ENCODE measurements at places on chromosomes 5 and 9.
A peak's percentile ranks its signal among the peaks of the same experiment; 100 is the strongest.

DNA sequence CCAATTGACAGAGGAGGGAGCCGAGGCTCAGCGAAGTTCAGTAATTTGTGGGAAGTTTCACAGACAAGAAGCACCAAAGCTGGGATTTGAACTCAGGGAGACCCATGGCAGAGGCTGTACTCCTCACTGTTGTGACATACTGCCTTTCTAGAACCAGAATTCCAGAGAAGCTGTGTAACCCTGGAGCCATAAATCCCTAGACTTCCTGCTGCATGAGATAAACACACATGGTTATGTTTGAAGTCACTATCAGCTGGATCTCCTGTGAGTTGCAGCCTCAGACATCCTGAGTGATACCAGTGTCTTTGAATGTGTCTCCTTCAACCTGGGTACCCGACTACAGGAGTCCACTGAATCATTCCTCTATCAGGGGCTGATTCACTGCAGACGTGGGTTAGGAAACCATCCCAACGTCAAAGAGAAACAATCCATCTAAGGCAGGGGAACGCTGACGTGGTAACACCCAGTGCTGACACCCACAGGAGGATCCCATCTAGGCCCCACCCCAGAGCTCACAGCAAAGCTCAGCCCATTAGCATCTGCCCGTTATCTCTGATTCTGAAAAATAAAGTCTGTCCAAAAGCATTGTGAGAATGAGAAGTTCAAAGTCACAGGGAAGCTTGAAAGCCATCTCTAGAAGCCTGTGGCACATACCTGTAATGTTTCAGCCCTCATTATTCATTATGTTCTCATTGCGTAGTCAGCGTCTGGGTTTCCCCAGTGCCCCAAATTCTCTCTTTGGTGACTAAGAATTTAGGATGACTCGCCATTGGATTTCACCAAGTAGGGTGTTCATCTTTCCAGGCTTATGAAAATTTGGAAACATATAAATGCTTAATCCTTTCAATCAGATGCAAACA, 36.3 kb upstream of the BASP1 start:
- no peak for DNase-seq

GRCh38 chr5:139747583-139748504, 47.8 kb upstream of the PSD2 start:
- no peak for DNase-seq

DNA sequence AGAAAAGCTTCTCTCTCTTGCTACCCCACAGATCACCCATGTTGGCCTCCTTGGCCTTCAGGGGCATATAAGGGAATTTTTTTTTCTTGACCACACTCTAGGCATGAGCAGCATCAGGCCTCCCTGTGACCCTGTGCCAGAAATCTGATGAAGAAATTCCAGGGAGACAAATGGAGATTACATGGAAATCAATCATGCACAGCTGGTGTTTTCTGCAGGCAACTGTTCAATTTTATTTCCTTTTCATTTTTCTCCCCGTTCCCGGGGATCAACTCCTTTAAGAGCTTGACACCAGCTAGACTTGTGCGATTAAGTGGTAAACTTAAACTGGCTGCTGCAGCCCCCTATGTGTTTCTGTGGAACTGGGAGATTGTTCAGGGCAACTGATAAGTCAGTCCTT, 59.3 kb downstream of the GALNT10 start:
- no peak for DNase-seq

DNA sequence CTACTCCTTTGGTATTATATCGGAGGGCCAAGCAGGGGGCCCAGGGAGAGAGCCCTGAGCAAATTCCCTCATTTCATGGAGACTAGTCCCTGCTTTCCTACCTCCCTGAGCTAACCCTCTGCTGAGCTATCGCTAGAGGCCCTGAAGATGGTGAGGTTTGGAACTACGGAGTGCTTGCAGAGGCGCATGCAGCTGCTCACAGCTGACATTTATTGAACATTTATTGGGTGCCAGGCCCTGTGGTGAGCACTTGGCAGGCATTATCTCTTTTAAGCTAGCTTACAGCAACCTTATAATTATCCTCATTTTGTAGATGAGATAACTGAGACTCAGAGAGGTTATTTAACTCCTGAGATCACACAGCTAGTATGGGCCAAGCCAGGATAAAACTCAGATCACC, 9.8 kb downstream of the FAT2 start:
- no peak for DNase-seq

- no peak for DNase-seq
These were observed 135.8 kb upstream of the TUSC1 start for GRCh38 chr9:25814023-25814422.

GRCh38 chr5:117859176-117859575, 1129.2 kb downstream of the DTWD2 start:
- DNase-seq: no peak

DNA sequence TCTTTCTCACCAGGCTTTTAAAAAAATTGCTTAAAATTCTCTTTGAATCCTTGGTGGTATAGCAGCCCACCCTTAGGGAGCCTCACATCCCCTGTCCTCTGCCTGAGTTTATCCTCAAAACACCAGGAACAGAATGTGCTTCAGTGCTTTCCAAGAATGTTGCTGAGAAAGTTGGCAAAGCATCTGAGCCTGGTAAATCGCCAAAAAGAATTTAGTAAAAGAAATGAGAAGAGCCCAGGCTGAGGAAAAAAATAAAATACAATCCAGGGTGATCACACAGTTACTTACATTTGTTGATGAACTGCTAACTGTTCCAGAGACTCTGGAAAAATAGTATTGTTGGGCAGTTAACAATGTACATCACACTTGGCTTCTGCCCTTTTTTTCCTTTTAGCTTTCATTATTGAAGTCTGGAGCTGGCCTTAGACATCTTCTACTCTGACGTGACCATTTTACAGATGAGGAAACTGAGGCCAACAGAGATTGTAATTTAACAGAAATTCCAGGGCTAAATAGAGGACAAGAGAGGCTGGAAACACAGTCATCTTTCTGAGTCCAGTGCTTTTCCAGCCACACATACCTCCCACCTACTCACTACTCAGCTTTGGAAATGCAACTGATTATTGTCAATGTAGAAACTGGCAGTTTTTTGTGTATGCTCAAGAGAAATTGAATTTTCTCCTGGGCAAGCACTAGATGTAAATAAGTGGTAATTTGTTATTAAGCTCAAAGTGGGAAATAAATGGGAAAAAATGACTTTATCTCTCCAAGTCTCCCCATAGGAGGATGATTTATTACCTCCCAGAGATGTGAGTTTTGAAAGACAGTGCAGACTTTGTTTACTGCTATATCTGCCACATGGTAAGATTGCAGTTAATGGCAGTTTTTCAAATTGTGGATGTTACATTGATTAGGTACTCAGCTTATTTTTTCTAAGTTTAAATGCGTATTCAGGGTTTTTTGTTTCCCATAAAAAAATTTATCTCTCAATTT, 86.7 kb upstream of the ALDH1A1 start:
- DNase-seq: no peak

GRCh38 chr5:96219580-96220281, 213.3 kb downstream of the PCSK1 start:
- DNase-seq: no peak

- DNase-seq: peak; percentile 55
These were observed 22.7 kb upstream of the ENHO start for GRCh38 chr9:34545497-34545896.

- DNase-seq: no peak
These were observed 13.6 kb downstream of the CCNH start for GRCh38 chr5:87398981-87399614.

DNA sequence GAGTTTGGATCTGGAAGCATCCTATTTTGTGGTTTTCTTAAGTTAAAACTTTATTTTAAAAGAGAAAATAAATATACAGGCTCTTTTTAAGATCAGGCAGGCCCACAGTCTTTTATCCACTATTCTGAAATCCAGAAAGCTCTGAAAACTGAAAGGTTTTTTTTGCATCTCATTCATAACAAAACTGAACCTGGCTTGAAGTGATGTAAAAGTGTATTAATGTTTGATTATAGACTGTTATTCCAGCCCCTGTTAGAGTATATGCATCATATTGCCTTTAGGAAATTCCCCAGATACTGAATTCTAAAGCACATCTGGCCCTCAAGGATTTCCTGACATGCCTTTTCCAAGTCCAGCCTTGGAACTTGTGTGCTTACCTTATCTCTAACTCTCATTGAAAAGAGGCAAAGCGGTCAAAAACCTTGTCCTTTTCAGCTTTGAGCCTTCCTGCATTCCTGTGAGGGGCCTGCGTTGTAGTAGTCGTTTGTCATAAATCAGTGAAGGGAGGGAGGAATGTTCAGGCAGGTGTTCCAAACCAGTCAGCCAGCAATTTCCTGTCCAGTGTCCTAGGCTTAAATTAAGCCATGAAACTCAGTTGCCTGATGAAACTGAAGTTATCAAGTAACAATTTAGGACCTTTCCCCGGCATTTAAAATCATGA, 110.4 kb downstream of the TLE4 start:
- DNase-seq: no peak

- peak; percentile 48 for DNase-seq
These were observed 251.5 kb downstream of the FSTL4 start for GRCh38 chr5:133360693-133361472.

GRCh38 chr9:106321394-106322180, 541.4 kb upstream of the ZNF462 start:
- DNase-seq: no peak

DNA sequence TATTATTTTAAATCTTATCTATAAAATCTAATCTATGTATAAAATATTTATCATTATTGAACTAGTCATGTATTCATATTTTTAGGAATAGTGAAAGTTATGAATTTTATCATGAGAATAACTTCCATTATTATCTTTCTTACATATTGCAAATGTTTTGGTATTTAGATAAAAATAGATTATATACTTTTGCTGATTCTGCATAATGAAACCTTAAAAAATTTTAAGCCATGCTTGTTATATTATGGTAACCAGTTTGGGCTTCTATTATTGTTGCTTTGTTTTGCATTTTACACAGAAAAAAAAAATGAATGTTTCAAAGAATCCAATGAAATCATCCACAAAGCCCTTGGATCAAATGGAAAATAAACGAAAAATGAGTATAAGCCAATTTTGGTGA, 772.5 kb downstream of the NR2F1-AS1 start:
- no peak for DNase-seq

- DNase-seq: no peak
These were observed 79.6 kb downstream of the PDE4D start for GRCh38 chr5:59813761-59814536.

DNA sequence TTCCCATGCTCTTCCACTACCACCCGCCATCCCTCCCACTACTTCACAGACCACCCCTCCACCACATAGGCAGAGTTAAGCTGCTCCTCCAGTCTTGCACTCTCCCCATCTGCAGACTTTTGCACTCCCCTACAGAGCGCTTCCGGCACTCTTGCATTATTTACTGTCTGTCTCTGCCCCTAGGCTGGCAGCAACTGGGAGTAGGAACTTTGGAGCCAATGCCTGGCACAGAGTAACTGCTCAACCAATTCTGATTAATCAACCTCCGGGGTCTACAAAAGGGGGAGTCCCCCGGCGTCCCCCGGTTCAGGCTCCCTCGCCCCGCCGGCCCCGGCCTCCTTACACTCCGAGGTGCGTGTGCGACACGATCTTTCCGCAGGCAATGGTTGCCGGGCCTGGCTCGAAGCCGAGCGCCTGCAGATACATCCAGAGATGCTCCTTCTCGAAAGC, 498 bp downstream of the HAUS6 start:
- DNase-seq: no peak

DNA sequence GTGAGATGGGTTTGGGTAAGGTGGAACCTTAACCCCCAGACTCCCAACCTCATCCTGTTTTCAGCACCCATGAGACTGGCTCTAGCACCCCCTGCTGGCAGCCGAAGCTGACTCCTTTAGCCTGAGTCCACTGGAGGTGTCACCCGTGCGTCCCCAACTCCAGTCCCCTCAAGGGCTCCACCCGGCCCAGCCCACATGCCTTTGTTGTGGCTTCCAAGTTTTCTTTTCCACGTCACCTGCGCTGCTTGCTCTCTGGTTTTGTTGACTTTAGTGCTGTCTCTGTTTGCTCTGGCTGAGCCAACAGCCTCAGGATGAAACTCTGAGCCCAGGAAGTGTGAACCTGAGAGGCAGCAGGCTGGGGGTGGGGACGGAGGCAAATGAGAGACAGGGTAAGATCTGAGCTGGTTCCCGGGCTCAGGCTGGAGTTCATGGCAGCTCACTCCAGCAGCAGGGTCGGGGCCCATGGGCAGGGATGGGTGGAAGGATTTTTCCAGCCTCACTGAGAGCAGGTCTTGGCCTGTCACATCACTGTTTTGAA, 13.2 kb upstream of the AQP7 start:
- DNase-seq: peak; percentile 77

DNA sequence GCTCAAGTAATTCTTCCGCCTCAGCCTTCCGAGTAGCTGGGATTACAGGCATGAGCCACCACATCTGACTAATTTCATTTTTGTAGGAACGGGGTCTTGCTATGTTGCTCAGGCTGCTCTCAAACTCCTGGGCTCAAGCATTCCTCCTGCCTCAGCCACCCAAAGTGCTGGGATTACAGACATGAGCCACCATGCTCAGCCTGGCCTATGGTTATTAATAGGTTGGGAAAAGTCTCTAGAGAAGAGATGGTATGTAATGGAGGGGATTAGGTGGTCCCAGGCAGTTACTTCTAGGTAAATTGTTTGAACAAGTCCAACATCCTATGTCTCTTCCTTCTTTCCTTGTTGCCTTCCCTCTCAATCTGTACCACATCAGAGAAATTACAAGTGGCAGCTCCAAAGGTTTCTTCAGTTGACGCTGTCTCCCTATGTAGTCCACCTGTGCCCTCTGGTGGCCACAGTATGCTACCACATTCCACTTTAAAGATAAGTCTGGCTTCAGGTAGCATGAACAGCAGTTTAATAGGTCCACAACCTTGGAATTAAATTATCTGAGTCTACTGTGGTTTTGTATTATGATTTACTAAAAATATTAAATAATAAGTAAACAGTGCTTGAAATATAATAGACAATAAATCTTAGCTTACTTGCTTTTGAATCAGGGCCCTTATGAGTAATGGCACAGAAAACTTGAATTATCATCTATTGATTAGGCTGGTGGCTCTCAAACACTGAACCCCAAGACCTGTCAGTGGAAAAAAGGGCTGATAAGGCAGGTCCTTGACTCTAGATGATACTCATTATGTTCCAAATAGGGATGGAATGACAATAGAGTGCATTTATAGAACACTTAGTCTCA, 9.7 kb downstream of the TIGD6 start:
- peak; percentile 73 for DNase-seq

DNA sequence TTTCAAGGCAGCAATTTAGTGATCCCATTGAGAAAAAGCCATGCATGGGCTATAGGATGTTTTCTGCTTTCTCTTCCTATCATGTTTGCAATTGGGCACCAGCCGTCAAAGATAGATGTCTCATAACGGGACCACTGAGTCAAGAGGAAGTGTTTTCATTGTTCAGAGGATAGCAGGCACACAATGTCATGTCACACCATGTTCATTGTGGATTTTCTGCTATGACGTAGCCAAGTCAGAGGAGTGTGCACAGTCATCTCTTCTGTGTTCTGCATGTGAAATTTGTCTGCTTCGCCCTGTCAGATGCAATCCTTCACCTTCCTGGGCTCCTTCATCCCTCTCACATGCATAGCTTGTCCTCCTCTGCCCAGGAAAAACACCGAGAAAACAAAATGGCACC, 106.0 kb downstream of the CD180 start:
- no peak for DNase-seq
